ENCODE measurements at places on chromosomes 11 and 22.

- DNase-seq, result peak; percentile 22
These were observed 19.4 kb downstream of the RNF185 start for GRCh38 chr22:31179345-31179744.

- peak; percentile 74 for DNase-seq
These were observed 38.9 kb downstream of the RELT start for GRCh38 chr11:73414977-73415651.

DNA sequence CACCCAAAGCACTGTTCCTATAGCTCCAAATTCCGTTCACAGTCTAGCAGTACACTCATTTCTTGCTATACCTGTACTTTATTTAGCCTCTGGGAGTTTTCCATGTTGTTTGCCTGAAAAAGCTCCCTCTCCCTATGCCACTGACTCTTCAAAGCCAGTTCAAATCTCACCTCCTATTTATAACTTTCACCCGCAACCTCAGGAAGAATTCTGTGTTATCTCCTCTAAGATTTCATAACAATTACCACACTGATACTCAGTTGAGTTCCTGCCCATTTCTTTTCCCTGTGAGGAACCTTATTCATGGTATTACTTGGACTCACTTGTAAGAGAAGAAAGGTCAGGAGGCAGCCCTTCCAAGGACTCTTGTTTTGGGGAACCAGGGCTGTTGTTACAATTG is 25.2 kb downstream of the GDPD4 start:
- DNase-seq, result no peak

- no peak for DNase-seq
These were observed 17.2 kb downstream of the POLR3H start for GRCh38 chr22:41526830-41527799.

DNA sequence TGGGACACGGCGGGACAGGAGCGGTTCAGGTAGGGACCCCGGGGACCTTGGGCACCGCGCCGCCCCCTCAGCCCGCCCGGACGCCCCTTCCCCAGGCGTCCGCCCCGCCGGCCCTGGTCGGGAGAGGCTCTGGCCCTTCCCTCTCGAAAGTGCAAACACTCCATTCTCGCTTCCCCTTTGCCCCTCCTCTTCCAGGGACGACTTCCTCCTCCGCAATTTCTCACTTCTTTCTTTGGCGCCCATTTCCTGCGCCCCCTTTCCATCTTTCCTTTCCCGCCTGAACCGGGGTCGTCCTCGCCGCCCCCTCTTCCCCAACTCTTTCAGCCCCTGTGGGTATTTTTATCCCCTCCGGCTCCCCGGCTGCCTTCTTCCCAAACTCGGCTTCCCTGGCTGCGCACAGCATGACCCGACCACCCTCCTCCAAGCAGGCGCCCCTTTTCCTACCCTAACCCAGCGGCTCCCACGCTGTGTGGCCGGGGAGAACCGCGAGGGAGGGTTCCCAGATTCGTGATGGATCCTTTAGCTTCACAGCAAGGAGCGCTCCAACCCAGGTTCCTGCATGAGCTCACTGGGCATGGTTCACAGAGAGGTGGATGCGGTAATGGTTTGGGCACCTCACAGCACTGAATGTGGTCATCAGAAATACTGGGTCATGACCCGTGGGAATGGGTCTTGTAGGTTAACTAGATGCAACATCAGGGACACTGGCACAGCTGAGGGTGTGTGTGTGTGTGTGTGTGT is 689 bp downstream of the RAB39A start:
- no peak for DNase-seq

DNA sequence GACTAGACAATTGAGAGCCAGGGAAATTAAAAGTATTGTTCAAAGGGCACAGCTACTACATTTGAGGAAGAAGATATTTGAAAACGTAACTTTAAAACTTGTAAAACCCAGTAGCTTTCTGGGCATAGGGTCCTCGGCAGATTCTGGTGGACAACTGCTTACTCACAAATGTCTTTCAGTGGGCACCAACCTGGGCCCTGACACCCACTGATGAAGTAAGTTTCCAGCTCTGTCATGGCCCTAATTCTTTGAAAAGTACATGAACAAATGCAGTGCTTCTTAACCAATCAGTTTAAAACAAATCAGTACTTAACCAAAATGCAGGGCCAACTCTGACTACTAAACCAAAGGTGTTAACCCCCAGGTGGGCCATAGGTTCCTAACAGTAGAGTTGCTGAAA is 1170.1 kb downstream of the LRRC4C start:
- DNase-seq, result no peak

- DNase-seq, result peak; percentile 10
These were observed 26.9 kb upstream of the TP53I11 start for GRCh38 chr11:44977493-44977984.

GRCh38 chr22:42769574-42770447 is 49.1 kb upstream of the A4GALT start:
- DNase-seq, result peak; percentile 63

- peak; percentile 27 for DNase-seq
These were observed 37.3 kb upstream of the SLC22A12 start for GRCh38 chr11:64553554-64554201.

- no peak for DNase-seq
These were observed 71.3 kb upstream of the GRIA4 start for GRCh38 chr11:105538588-105538987.

- DNase-seq, result no peak
These were observed 131.6 kb downstream of the MN1 start for GRCh38 chr22:27669798-27670599.

GRCh38 chr11:94066901-94067429 is 45.8 kb downstream of the HEPHL1 start:
- DNase-seq, result no peak

DNA sequence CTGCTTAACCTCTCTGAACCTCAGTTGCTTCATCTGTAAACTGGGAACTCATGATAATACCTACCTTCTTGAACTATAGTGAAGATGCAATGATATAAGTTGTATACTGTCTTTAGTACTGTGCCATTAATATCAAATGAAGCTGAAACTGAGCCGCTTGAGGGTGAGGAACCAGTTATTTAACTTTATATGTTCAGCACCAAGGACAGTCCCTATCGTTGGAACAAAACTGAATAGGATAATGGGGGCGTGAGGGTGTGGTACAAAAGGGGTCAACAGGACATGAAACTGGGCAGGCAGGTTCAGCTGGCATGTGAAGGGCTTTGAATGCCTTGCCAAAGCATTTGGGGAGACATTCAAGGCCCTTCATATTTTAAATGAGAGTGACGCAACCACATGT is 112.6 kb downstream of the C11orf91 start:
- DNase-seq, result no peak

GRCh38 chr22:31530823-31531195 is 34.5 kb downstream of the SFI1 start:
- no peak for DNase-seq

DNA sequence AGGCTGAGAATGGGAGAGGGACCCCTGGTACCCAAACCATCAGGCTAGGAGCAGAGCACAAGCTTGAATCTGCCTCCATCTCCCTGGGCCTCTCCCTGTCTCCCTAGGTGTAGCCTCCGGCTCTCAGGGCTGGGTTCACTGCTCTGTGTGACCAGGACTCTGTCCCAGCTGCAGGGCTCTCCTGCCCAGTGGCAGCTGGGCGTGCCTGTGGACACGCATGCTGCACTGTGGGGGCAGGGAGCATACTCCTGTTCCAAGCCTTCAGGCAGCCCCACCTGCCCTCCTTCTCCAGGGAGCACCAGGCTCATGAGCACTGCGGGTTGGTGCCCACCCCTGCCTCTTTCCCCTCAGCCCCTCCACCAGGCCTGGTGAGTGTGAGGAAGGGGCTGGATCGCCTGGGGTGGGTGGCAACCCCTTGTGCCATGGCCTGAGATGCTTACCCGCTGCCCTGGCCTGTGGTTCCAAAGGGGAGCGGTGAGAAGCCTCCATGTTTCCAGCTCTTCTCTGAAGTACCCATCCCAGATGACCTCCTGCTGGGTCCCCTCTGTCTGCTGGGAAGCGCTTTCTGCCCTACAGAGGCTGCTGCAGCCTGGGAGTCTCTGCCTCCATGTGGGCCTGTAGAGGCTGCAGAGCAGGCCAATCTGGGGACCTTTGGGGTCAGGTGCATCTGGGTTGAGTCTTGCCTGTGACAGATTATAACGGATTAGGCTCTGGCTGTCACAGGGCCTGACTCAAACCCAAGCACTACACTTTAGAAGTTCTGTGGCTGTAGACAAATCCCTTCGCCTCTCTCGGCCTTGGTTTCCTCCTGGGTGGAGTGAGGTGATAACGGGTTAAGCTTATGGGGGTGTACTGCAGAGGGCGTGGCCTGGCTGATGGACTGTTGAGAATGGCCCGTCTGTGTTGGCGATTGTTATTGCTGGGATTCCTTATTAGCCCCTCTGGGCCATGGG is 43.7 kb downstream of the WNT11 start:
- DNase-seq, result no peak
